Fibroblast of lung (primary cell): ENCODE measurements at places on chromosomes 13 and 19. TPM values are rescaled to one million over a fixed set of nuclear protein-coding genes. Genes with fewer than 3 reads are reported as not detected.

Gene CYP4F8
- total RNA-seq, result not detected in 2 replicates

Gene KXD1
- 63.3 and 65.0 TPM in 2 replicates for total RNA-seq

Gene CDX2
- total RNA-seq, result not detected in 2 replicates

Gene ZNF583
- 5.4 TPM in 2 replicates for total RNA-seq

Gene C19orf47
- 4.4 and 5.1 TPM in 2 replicates for total RNA-seq

Gene CYP2A7
- not detected in 2 replicates for total RNA-seq

Gene DMKN
- 14.2 and 29.3 TPM in 2 replicates for total RNA-seq

Gene DMRTC2
- not detected in 2 replicates for total RNA-seq

Gene CKM
- not detected in 2 replicates for total RNA-seq

Gene KLK8
- not detected in 2 replicates for total RNA-seq
